Stimulated activated CD8-positive, alpha-beta memory T cell treated with anti-CD3 and anti-CD28 coated beads, Interleukin-2, amount 100 ng/mL, for 1 hour (primary cell): ENCODE measurements at places on chromosomes 5 and 9.
A peak's percentile ranks its signal among the peaks of the same experiment; 100 is the strongest.

GRCh38 chr5:76341651-76342334, 61.3 kb upstream of the IQGAP2 start:
- no peak for DNase-seq

GRCh38 chr5:124661317-124662141, 84.9 kb downstream of the ZNF608 start:
- DNase-seq = no peak

DNA sequence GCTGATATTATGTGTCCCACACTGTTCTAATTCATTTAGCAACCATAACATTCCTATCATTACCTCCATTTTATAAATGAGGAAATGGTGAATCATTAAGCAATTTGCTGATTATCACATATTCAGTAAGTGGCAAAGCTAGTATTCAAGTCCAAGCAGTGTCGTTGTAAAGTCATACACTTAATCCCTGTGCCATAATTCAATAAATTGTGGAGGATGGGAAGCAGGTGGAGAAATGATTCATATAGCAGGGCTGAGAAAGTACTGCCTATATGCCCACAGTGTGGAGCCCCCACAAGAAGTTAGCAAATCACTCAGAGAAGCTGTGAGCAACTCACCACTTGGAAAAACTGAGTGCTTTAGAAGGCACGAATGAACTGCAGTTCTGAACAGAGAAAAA, 691.0 kb downstream of the PTPRD start:
- no peak for DNase-seq

DNA sequence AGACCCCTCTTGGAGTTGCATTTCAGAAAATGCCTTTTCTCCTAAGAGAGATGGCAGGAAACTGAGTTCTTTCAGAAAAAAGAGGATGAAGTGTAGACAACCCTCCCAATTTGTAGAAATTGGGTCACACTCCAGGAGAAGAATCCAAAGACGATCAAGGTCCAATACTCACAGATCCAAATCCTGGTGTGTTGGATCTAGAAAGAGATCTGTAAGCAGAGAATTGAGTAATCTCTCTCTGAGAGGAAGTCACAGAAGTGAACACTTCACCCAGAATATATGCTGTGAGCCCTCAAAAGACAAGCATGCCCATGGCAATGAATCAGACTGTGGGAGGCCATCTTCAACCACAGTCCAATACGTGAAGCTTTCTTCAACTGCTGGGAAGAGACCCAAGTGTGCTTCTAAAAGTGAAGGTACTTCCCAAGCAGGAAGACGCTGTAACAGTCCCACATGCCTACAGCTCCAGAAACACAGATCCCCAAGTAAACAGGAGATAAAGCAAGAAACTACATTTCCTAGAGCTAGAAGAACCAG, 182.7 kb downstream of the SMC2 start:
- no peak for DNase-seq

DNA sequence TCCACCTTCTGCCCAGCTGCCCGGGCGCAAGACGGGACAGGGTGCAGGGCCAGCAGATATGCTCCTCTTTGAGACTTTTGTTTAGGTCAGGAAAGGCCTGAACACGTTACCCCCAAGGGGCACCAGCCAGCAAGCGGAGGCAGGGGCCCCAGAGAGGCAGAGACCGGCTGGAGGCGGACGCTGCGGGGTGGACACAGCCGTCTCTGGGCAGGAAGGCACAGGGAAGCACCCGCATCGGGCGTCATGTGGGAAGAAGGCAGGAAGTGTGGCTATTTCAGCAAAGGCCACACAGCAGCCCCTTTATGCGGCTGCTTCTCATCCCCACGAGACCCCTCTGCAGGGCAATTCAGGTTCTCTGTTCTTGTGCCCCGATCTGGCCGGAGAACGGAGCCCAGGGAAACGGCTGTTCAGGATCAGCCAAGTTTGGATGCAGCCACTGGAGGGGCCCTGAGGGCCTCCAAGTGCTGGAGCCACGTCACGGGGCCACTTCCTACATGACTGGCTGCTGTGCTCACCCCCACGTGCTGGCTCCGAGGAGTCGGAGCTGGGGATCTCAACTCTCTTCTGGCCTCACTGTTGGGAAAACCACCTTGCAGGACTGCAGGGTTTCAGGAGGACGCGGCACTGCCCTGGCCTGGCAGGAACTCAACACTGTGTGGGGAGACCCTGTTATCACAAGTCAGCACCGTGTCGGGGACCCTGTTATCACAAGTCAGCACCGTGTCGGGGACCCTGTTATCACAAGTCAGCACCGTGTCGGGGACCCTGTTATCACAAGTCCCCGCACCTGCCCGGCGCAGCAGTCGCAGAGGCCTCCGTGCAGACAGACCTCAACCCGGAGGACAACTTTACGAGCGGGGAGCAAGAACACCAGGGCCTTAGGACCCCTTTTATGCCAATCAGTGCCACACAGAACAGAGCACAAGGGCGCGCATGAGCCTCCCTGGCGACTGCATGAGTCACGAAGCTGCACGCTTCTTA, 44.4 kb downstream of the SLC12A7 start:
- no peak for DNase-seq

DNA sequence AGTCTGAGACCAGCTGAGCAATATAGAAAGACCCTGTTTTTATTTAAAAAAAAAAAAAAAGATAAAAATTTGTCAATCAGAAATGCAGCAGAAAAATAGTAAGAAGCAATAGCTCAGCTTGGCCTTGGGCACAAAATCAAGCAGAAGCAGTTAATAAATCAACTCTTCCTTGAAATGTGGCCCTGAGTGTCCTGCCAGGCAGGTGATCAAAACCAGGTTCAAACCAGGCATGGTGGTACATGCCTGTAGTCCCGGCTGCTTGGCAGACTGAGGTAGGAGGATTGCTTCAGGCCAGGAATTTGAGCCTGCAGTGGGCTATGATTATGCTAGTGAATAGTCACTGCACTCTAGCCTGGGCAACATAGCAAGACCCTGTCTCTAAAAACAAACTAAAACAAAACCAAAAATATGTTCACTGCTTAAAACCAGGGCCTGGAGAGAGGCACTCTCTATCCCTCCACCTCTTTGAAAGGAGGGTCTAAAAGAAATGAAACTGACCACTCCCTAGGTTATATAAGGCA, 27.9 kb upstream of the KLF9 start:
- DNase-seq = no peak

DNA sequence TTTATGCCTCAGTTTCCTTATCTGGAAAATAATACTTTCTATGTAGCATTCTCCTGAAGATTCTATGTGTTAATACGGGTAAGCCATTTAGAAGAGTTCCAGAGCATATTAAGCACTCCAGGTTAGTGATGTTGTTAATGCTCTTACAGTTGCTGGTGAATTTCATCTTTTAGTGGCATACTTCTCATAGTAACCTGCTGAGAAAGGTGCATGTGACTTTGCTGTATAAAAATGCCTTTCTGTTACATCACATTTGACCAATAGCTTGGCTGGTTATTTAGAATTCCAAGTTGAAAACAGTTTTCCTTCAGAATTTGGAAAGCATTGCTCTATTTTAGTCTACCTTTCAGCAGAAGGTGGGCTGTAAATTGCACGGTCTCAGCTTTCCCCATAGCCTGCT, 27.2 kb downstream of the GCNT1 start:
- no peak for DNase-seq

DNA sequence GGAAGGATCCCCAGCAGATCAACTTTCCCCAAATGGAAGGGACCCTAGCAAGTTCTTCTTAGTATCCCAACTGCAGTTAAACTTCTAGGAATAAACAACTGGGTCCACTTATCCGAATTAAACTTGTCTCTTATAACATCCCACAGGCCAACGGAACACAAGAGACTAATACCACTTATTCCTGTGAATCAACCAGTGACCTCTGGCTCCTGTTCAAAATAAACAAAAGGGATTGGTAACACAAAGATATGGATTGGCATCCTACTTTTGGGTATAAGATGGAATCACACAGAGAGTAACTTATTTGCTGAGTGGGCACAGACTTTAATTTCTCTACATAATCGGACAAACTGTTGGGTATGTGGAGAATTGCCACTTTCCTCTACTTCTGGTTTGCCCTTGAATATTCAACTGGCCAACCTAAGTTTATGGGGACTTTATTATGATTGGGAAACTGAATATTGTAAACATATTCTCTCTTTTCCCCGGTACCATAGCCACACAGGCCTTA, 12.4 kb upstream of the PAIP1 start:
- no peak for DNase-seq

DNA sequence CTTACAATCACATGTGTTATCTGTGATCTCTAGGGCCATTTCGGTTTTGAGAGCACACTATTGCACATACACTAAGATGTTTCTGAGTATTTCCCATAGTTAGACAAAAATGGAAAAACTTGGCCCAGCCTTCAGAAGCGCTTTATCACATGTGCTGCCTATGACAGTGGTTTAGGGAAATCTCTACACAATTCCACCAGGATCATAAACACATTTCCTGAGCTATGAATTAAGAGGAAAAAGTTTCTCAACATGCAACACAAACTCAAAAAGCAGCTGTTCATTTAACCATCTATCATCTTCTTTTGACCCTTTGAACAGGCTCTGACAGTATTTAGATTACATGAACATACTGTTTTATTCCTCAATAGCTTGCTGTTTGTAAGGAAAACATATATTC, 15.1 kb downstream of the FGF1 start:
- no peak for DNase-seq

DNA sequence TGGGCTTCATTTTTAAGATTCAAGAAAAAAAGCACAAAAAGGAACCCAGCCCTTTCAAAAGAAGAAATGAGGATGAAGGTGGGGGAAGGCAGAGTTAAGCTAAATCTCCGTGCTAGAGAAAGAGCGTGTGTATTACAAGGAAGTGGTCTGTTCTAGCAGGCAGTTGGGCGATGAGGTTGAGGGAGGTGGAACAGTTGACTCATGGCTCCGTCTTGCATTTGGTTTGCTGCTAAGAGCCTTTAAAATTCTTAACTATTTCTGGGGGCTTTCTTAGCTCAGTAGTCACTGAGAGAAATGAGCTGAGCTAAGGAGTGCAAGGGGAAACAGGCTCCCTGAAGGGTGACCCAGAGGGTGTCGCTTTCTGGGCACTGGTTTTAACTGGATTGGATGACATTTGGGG, 117.4 kb downstream of the GCNT1 start:
- DNase-seq = peak; percentile 55

DNA sequence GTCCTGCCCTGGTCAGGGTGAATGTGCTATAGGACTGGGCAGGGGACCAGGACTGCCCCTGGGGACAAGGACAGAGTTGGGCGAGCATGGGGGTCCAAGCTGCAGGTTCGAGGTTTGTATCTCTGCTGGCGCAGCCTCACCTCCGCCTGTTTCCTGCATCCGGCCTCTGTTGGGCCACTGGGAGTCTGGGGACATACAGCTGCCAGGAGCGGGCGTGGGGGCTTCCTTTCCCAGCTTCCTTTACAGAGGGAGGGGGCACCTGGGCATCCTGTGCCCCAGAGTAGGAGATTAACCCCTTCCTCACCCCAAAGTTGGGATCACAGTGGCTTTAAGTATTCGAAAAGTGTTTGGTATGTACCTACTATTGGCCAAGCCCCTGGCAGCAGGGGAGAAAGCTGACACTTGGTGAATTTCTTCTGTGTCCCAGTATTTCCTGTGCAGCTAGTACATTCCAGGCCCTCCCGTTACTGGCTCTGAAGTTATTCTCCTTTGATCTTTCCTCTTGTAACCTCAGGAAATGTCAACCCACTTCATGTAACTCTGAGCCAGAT, 19.0 kb downstream of the OLFML2A start:
- no peak for DNase-seq

DNA sequence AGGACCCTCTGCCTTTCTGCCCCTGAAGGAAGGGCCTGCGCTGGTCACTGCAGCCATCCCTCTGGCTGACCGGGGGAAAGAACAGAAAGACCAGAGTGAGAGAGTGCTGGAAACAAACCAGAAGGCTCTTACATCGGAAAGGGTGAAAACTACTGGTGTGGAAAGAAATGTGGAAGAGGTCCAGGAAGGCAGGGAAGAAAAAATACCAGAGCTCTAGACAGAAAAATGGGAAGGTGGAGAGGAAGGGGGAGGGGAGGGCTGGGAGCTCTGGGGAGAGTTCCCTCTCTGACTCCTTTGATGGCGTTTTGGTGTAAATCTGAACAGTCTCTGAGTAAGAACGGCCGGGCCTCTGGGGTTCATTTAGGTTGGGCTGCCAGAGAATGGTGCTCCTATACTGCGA, 47.7 kb downstream of the COL23A1 start:
- no peak for DNase-seq

GRCh38 chr5:92527311-92528078, 1053.5 kb downstream of the NR2F1-AS1 start:
- no peak for DNase-seq
